ENCODE measurements at places on chromosomes 3 and 15. TPM values are rescaled to one million over a fixed set of nuclear protein-coding genes. Genes with fewer than 3 reads are reported as not detected.
A peak's percentile ranks its signal among the peaks of the same experiment; 100 is the strongest.

GRCh38 chr15:66095871-66096687 is 157.5 kb downstream of the MEGF11 start:
- no peaks in the 10 kb centered on the region for H3K36me3 ChIP-seq
- H3K27ac ChIP-seq: no peak overlapping the region
- no peak for DNase-seq
- no peak overlapping the region for H3K4me3 ChIP-seq
- no peaks in the 10 kb centered on the region for H3K27me3 ChIP-seq

- no peak overlapping the region for H3K4me3 ChIP-seq
- no peaks in the 10 kb centered on the region for H3K27me3 ChIP-seq
- H3K27ac ChIP-seq: no peak overlapping the region
- no peaks in the 10 kb centered on the region for H3K4me1 ChIP-seq
- no peaks in the 10 kb centered on the region for H3K36me3 ChIP-seq
These were observed 13.7 kb downstream of the CYFIP1 start for GRCh38 chr15:22966321-22967083.

CFAP100 gene
- not detected for total RNA-seq

KAT2B gene
- 18.5 TPM for total RNA-seq

NEK10 gene
- 0.57 TPM for total RNA-seq

- H3K27me3 ChIP-seq: no peaks in the 10 kb centered on the region
- peaks cover 2% of the 10 kb centered on the region for H3K4me1 ChIP-seq
- no peak overlapping the region for H3K4me3 ChIP-seq
- DNase-seq: no peak
- no peaks in the 10 kb centered on the region for H3K36me3 ChIP-seq
These were observed 1092.2 kb upstream of the CFAP20DC start for GRCh38 chr3:60142009-60142408.

ARPIN gene
- not detected for total RNA-seq

MME gene
- total RNA-seq: not detected

GOLGA8S gene
- total RNA-seq: not detected

DNA sequence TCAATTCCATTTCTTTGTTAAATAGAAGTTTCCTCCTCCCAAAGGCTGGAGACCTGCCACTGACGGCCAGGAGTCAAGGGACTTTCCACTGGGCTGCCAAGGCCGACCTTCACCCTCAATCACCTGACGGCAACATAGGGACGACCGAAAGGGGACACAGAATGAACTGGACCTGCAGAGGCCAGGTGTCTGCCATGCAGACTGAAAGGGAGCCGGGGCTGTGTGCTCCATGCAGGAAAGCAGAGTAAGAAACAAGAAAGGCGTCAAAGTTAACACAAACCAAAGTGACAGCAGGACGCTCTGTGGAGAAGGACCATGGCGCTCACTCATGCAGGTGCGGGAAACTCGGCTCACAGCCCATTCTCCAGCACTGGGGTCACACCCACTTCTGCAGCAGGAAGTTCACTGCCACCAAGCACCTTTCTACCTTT is 26.1 kb downstream of the ZXDC start:
- H3K4me3 ChIP-seq: no peak overlapping the region
- peaks cover 10% of the 10 kb centered on the region for H3K36me3 ChIP-seq
- no peaks in the 10 kb centered on the region for H3K27me3 ChIP-seq
- H3K4me1 ChIP-seq: peaks cover 2% of the 10 kb centered on the region
- H3K27ac ChIP-seq: no peak overlapping the region

GRCh38 chr3:193822492-193823212 is 229.6 kb downstream of the OPA1 start:
- H3K27me3 ChIP-seq: peaks cover 15% of the 10 kb centered on the region
- no peak overlapping the region for H3K4me3 ChIP-seq
- H3K27ac ChIP-seq: no peak overlapping the region
- no peaks in the 10 kb centered on the region for H3K36me3 ChIP-seq

TP63 gene
- 0.46 TPM for total RNA-seq

GRCh38 chr3:109927161-109927560 is 589.8 kb upstream of the DPPA4 start:
- H3K36me3 ChIP-seq: no peaks in the 10 kb centered on the region
- H3K27me3 ChIP-seq: peaks cover 2% of the 10 kb centered on the region
- peaks cover 5% of the 10 kb centered on the region for H3K4me1 ChIP-seq
- DNase-seq: peak; percentile 26

CFAP20DC gene
- 3.5 TPM for total RNA-seq

DNA sequence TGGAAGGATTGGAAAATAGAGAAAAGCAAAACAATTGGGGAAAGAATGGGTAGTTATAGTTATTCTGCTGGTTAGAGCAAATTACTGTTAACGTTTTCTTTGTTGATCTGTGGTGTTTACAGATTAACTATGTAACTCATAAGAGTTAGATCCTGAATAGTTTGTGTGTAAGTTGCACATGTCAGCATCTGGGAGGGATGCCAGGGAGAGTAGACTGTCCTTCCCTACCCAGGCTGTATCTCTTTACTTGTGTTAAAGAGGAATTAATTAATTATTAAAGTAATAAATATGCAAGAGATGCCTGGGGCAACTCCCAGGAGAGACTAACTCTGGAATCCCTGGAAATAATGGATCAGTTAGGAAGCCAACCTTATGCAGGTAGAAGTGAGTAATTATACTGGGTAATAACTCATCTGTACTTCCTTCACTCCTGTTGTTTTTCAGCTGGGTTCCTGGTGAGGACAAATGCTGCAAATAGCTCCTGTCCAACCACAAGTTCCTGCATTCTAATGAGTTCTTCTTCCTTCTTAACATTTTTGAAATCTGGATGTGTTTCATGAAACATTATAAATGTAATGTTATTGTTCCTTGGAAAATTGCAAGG is 18.9 kb downstream of the GHRL start:
- H3K27ac ChIP-seq: no peak overlapping the region
- no peak for DNase-seq
- H3K4me3 ChIP-seq: no peak overlapping the region
- no peaks in the 10 kb centered on the region for H3K27me3 ChIP-seq

DNA sequence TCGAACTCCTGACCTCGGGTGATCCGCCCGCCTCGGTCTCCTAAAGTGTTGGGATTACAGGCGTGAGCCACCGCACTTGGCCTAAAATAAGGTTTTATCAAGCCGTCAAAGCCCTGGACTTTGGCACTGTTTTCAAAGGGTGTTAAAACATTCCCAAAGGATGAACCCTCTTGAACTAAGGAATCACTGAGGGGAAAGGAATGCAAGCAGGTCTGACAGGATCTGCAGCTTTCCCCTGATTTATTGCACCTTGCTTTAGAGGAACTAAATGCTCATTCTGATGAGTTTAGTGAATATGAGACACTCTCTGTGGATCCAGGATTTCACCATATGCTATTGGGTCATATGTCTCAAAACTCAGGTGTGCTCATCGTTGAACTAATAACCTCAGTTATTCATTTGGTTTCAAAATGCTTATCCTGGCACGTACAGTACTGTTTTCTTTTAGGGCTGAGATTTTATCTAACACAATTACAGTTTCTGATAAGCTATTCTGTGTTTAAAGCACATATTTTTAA is 63.0 kb upstream of the TSC22D2 start:
- peaks cover 5% of the 10 kb centered on the region for H3K4me1 ChIP-seq
- H3K27me3 ChIP-seq: peaks cover 6% of the 10 kb centered on the region
- H3K36me3 ChIP-seq: no peaks in the 10 kb centered on the region
- no peak for DNase-seq
- no peak overlapping the region for H3K27ac ChIP-seq
- no peak overlapping the region for H3K4me3 ChIP-seq

DNA sequence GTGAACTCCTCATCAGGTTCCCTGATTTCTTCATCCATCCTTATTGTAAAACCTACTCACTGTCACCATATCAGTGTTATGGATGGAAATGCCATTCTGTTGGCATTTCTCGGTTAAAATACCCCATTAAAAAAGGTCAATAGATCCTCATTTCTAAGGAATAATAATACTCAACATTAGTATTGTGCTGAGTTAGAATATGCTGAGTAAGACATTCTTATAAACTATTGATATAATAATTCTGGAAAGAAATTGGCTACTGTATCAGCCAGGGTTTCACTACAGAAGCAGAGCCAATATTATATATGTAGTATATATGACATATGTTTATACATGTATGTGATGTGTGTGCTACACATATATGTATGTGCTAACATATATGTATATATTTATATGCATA is 95.4 kb upstream of the KCNH8 start:
- H3K4me1 ChIP-seq: no peaks in the 10 kb centered on the region
- H3K27ac ChIP-seq: no peak overlapping the region
- no peaks in the 10 kb centered on the region for H3K27me3 ChIP-seq
- H3K36me3 ChIP-seq: no peaks in the 10 kb centered on the region
- no peak overlapping the region for H3K4me3 ChIP-seq

- H3K4me3 ChIP-seq: peak overlapping the region; percentile 68
- H3K36me3 ChIP-seq: peaks cover 94% of the 10 kb centered on the region
- H3K27me3 ChIP-seq: no peaks in the 10 kb centered on the region
- H3K4me1 ChIP-seq: peaks cover 90% of the 10 kb centered on the region
- peak overlapping the region; percentile 98 for H3K27ac ChIP-seq
- DNase-seq: peak; percentile 62
These were observed 7.4 kb downstream of the EDEM1 start for GRCh38 chr3:5194801-5195509.

DNA sequence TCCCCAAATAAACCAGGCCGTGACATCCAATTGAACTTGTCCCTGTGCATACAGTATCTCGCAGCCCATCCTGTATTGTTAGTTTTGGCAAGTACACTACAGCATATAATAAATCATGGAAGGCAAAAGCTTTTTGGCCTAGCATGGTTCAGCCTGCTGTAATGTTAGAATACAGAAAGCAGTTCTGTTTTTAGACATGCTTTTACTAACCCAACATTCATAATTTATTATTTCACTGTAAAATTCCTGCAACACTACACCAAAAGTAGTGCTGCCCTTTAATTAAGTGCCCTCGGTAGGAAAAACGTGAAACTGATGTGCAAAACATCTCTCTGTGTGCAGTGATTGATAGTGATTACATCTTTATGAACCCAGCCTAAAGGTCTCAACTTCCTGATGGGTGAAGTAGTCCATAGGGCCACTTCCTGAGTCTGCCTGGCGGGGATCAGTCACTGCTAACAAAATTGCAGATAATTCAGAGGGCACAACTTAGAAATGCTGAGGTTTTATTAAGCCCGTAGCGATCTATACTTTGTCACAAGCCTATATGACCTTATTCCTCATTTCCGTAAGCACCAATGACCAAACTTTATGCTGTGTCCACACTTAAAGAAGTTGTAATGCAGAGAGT is 227.8 kb downstream of the CDIN1 start:
- no peak overlapping the region for H3K27ac ChIP-seq
- DNase-seq: no peak
- H3K4me3 ChIP-seq: no peak overlapping the region
- H3K27me3 ChIP-seq: no peaks in the 10 kb centered on the region
- H3K4me1 ChIP-seq: no peaks in the 10 kb centered on the region

DNA sequence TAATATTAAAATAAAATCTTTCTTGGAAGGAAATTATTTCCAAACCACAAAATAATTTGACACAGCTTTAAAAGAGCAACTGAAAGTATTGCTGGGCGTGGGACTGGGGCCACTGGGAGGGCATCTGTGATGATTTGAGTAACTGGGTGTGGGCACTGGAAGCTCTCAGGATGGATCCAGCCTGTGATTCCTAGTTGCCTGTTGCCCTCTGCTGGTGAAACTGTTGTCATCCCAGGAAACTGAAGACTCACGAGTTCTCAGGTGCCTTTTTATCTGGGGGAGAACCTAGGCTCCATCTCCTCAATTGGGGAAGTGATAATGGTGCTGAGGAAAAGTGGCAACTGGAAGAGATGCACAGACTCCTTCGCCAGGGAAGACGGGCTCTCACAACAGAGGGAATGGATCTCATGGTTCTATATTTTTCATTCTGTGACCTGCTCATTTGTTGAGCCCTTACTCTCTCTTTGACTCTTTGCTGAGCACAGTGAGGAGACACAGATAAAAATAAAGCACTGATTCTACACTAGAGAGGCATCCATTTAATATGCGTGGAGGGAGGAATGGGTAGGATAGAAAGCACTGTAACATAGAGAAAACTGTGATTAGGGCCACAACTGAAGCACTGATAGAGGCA is 61.6 kb downstream of the TPRG1 start:
- peak; percentile 54 for DNase-seq
- H3K27me3 ChIP-seq: peaks cover 2% of the 10 kb centered on the region
- no peak overlapping the region for H3K4me3 ChIP-seq
- H3K27ac ChIP-seq: no peak overlapping the region
- peaks cover 27% of the 10 kb centered on the region for H3K4me1 ChIP-seq
- no peaks in the 10 kb centered on the region for H3K36me3 ChIP-seq

DNA sequence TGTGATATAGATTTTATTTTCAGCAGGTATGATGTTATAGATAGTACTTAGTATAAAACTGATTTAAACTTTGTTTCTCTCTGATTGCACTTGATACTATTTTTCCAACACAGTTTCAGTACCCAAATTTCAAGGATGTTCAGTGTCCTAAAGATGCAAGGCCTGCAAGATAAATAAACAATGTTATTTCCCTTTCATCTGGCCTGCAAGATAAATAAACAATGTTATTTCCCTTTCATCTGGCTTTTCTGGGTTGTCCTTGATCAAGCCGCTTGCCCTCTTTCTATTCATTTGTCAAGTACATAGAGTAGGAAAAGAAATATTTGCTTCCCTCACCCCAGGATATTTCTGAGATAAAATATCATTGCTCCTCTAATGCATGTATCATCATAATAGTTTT is 571.0 kb downstream of the FGF12 start:
- peaks cover 9% of the 10 kb centered on the region for H3K27me3 ChIP-seq
- no peaks in the 10 kb centered on the region for H3K36me3 ChIP-seq
- H3K4me1 ChIP-seq: no peaks in the 10 kb centered on the region
- H3K27ac ChIP-seq: no peak overlapping the region
- no peak overlapping the region for H3K4me3 ChIP-seq
- DNase-seq: no peak

GOLGA8G gene
- total RNA-seq: not detected

DNA sequence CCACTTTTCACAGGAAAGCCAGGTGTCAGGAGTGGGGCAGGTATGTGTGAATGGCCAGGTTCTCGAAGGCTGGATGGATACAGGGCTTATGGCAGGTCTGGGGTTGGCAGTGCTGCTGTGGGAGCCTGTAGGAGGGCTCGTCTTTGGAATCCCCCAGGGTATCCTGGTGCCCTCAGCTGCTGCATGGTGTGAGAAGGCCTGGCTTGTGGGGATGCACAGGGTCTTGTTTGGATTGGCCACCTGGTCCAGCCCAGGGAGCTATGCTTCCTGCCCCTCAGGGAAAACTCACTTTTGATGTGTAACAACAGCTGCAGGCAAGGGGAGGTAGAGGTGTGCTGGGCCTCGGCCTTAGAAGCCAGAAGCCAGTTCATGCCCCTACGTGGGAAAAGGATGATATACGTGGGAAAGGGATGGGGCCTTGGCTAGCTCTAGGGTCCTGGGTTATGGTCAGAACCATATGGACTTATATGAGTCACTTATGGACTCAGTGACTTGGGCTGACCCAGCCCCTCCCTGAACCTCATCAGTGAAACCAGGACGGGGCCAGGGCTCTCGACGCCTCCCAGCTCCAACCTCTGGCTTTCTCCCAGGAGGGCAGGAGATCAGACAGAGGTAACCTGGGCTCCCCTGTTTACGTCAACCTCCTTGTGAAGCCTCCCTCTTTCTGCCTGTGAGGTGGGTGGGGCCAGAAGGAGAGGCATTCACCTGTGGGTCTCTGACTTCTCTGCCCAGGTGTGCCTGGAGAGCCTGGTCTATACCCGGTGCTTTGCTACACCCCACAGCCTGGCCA is 37.8 kb upstream of the CSPG4 start:
- no peak overlapping the region for H3K4me3 ChIP-seq
- no peaks in the 10 kb centered on the region for H3K36me3 ChIP-seq
- peaks cover 10% of the 10 kb centered on the region for H3K4me1 ChIP-seq
- H3K27ac ChIP-seq: no peak overlapping the region

- no peak overlapping the region for H3K27ac ChIP-seq
- no peaks in the 10 kb centered on the region for H3K36me3 ChIP-seq
- no peak for DNase-seq
- H3K4me3 ChIP-seq: no peak overlapping the region
These were observed 145.2 kb upstream of the NUDT16 start for GRCh38 chr3:131236421-131236820.
